Osteocyte (in vitro differentiated cells): ENCODE measurements at places on chromosomes 16 and 17. TPM values are rescaled to one million over a fixed set of nuclear protein-coding genes. Genes with fewer than 3 reads are reported as not detected.

PYY gene
- total RNA-seq, result not detected in 2 replicates

KRT32 gene
- total RNA-seq, result not detected in 2 replicates

DNA sequence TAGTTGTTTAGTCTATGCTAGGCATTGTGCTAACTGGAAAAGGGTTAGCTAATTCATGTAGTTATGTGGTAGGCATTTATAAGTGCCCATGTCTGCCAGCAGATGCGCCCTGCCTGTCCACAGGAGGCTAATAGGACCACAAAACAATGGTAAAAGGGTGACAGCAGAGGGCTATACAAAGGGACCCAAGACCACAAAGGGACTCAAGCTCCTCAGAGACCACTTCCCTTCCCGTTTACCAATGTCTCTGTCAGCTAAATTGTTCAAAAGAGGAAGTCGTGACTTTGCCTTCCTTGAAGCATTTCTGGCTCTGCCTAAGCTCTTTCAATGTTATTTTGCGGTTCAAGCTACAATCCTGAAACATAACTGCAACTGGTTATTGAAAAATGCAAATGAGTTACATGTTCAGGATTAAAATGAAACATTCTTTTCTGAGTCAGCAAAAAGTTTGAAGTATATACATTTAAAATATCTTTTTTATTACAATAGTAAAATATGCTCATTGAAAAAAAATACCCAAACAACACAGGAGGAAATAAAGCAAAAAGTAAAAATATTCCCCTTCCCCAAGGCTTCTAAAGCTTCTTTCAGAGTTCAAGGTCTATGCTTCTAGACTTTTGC is 149.2 kb downstream of the MAF start:
- DNase-seq, result no peak

DNA sequence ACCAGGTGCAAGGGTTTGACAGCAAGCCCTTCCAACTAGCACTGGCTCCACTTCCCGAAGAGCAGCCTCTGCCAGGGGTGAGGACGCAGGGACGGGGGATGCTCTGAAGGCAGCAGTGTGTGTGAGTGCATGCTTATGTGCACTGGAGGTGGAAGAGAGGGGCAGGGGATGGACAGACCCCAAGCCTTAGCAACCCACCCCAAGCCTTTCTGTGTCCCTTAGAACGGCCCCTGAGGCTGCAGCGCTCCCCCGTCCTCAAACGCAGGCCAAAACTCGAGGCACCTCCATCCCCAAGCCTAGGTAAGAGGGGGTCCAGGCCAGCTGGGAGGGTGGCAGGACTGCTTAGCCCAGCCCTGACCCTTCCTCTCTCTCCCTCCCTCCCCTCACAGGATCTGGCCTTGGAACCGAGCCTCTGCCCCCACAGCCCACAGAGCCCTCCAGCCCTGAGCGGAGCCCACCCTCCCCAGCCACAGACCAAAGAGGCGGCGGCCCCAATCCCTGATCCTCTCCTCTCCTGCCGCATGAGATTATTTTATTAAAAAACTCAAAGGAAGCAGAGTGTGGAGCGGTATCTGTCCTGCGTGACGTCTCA is 2.9 kb downstream of the ACD start:
- DNase-seq, result no peak

DNA sequence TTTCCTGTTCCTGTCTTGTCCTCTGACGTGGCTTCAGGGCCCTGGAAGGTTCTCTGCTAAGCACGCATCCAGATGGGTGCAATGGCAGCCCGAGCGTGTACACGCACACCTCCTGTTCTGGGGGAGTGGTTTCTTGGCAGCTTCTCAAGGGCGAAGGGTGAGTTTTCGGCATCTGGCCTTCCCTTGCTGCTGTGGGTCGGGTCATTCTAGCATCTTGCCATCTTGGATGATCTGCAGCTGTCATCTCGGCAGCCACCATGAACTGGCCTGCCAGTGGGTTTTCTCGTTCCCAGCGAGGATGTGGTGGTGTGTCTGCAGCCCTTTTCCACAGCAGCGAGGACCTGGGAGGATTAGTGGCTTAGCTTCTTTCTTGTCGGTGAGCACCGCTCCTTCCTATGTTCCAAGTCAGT is 10.6 kb downstream of the MSI2 start:
- no peak for DNase-seq

DNA sequence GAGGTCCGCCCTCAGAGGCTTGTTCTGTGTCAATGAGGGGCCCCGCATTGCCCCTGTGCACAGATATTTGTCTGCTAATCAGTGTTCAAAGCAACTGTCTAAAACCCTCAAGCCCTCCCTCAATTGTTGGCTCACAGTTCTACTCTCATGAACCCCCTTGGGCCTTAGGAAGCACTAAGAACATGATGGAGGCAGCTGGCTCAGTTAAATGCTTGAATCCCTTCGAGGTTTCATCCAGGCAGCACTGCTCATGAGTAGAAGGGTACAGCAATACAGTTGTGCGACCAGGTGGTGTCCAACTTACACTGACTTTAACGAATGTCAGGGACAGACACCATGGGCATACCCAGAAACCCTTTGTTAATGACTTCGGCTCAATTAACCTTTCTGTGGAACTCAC is 89.2 kb upstream of the WSCD1 start:
- no peak for DNase-seq
